Karpas-422 (cell line): ENCODE measurements at places on chromosomes 11 and 22. TPM values are rescaled to one million over a fixed set of nuclear protein-coding genes. Genes with fewer than 3 reads are reported as not detected.

CD248 gene
- not detected in 2 replicates for total RNA-seq

POU2AF2 gene
- total RNA-seq, result not detected in 2 replicates

RTN4RL2 gene
- 0.07 TPM in 1 of 2 replicates, not detected in the other for total RNA-seq

PGR gene
- not detected in 2 replicates for total RNA-seq

TUBA8 gene
- total RNA-seq, result 1.5 and 3.0 TPM in 2 replicates

PKNOX2 gene
- total RNA-seq, result 0.18 and 1.5 TPM in 2 replicates

HEPHL1 gene
- not detected in 2 replicates for total RNA-seq

MAPK11 gene
- total RNA-seq, result 6.4 and 15.8 TPM in 2 replicates

ASPHD2 gene
- 30.7 and 33.3 TPM in 2 replicates for total RNA-seq

MIOX gene
- total RNA-seq, result 0.93 and 3.9 TPM in 2 replicates

TPST2 gene
- total RNA-seq, result 52.9 and 61.4 TPM in 2 replicates

TEX12 gene
- not detected in 2 replicates for total RNA-seq

CDC42BPG gene
- total RNA-seq, result 0.15 and 0.22 TPM in 2 replicates

NAV2 gene
- 0.04 TPM in 1 of 2 replicates, not detected in the other for total RNA-seq

CCDC81 gene
- 1.2 and 1.6 TPM in 2 replicates for total RNA-seq

LIF gene
- not detected in 2 replicates for total RNA-seq

ARVCF gene
- 4.3 and 13.7 TPM in 2 replicates for total RNA-seq

MB gene
- not detected in 2 replicates for total RNA-seq

ELF5 gene
- total RNA-seq, result not detected in 2 replicates

PDE3B gene
- total RNA-seq, result not detected in 2 replicates

MMP12 gene
- not detected in 2 replicates for total RNA-seq

PGA3 gene
- total RNA-seq, result not detected in 2 replicates

BIK gene
- total RNA-seq, result 0.71 TPM in 1 of 2 replicates, not detected in the other

ELMOD1 gene
- 0.65 and 2.0 TPM in 2 replicates for total RNA-seq

POLA2 gene
- 13.2 and 19.0 TPM in 2 replicates for total RNA-seq

ALG8 gene
- 51.2 and 71.0 TPM in 2 replicates for total RNA-seq

A4GALT gene
- total RNA-seq, result not detected in 2 replicates

PRCP gene
- 17.9 and 46.1 TPM in 2 replicates for total RNA-seq

MS4A7 gene
- 2.7 and 12.1 TPM in 2 replicates for total RNA-seq
